ENCODE measurements at places on chromosomes 2 and 18.
A peak's percentile ranks its signal among the peaks of the same experiment; 100 is the strongest.

GRCh38 chr18:6729247-6730091 is at the start of gene ARHGAP28:
Gene ARHGAP28, plus strand, starts transcription at chr18:6729716. Its CDS starts 106 bp downstream, at chr18:6729822.
- DNase-seq: peak; percentile 51

DNA sequence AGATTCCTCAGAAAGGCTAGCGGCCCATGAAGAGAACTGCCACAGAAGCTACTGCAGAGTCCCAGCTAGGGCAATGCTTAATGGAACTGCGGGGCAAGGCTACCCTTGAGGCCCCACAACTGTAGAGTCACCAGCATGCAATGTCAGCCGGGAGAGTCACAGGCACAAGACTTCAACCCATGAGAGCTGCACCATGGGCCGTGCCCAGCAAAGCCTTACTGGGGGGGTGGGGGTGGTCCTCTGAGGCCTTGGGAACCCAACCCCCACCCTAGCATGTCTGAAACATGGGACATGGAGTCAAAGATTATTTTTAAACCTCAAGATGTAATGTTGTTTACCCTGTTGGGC is 20.2 kb downstream of the DPP4 start:
- DNase-seq: no peak

DNA sequence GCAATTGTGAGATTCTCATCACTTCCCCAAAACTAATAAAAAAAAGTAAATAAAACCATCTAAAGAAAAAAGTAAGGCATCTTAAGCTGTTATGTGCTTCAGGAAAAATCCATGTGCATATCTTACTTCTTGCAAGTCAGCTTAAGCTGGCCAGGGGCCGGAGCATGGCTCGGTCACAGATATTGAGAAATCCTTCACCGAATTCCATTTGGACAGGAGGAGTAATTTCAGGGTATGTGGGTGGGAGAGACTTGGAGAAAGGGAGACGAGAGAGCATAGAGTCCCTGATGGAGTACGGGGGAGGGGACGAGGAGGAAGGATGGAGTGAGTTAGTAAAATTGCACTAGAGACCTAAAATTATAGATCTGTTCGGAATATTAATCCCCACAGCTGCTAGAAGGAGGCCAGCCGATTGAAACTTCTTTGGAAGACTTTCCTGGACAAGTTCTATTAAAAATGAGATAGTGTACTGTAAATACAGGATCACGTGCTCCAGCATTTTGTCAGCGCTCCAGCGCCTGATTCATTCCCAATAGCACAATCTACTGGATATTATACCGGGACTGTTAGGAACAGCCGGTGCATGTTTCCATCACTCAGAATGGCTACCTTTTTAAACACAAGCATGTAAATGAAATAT is 438.5 kb downstream of the ZNF516 start:
- no peak for DNase-seq

DNA sequence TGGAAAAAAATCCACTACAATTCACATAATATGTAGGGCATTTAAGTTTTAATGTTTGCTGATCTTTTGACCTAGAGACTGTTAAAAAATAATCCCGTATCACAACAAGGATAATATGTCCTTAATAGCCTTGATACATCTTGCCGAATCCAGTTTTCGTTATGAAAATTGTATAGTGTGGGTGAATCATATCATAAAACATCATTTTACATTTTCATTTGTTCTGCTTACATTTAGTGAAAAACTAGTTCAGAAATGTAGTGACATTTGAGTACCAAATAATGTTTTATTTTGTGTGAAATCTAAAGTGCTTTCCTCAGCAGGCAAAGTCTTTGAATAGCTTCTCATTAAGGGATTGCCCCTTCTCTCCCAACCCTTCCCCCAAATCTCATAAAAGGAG is 1.9 kb downstream of the AFTPH start:
- DNase-seq: no peak

- no peak for DNase-seq
Observed at GRCh38 chr2:220580113-220580512, 952.7 kb downstream of the SLC4A3 start.

DNA sequence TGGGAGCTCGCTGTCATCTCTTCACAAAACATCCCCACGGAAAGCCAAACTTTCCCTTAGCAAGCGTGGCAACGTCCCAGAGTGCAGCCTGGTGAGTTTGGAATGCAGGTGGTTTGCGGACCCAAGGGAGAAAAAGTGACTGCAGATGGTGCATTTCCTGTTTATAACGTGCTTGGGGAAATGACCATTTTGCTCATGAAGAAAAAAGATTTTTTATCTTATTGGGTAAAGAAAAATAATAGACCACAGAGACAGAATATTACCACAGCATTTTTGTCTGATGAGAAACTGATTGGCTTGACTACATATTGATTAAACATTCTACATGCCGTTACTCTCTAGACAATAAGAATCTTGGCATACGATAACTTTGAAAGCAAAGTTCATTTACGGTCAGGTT is 136.5 kb downstream of the COPS8 start:
- no peak for DNase-seq

DNA sequence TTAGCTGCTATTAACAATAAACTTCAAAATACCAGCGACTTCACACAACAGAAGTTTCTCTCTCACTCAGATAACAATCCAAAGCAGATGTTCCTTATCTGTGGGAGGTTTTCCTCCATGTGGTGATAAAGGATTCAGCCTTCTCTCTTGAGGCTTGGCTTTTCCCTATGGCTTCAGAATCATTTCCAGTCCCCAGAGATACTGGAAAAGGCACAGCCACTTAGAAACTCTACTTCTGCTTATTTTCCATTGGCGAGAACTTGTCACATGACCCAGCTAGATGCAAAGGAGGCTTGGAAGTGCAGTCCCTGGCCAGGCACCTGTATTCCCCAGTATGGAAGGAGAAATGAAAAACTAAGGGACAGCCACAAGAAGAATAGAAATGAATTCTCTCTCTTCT is 344.8 kb downstream of the MTX2 start:
- no peak for DNase-seq

DNA sequence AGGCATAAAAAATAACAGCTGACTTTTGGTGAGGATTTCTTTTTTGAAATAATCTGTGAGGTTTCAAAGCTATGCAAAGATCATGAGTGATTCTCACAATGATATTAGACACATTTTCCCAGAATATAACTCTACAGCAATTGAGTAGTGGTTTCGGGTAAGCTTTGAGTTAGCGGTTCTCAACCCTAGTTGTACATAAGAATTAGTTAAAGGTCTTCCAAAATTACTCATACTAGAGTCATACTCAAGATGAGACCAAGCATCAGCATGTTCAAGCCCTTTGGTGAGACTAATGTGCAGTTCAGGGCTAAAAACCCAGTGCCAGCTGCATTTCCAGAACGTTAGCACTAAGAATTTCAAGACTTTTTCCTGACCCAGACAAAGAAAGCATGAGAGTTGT is 31.1 kb downstream of the DSG4 start:
- DNase-seq: no peak

GRCh38 chr2:29747786-29748470 is 173.5 kb downstream of the ALK start:
- DNase-seq: no peak

- no peak for DNase-seq
Observed at GRCh38 chr2:72109291-72109690, 38.4 kb downstream of the CYP26B1 start.

DNA sequence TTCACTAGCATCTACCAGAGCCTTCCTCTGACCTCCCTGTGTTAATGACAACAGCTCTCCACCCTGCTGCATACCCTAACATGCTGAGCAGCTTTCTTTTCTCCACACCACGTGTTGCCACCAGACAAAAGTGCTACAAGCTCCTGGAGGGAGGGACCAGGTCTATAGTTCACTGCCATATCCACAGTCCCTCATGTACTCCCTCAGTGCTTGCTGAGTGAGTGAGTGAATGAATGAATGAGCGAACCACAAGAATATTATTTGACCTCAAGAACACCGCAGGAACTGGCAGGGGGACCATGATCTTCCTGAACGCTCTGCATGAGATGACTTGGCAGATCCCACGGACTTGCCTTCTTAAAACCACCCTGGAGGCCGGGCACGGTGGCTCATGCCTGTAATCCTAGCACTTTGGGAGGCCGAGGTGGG is 47.4 kb upstream of the CAB39 start:
- no peak for DNase-seq

GRCh38 chr2:54903736-54904554 is 146.3 kb downstream of the RTN4 start:
- DNase-seq: no peak

- DNase-seq: no peak
Observed at GRCh38 chr2:48312126-48312525, 217.8 kb upstream of the STON1 start.

- DNase-seq: no peak
Observed at GRCh38 chr2:120203251-120204021, 19.8 kb downstream of the TMEM185B start.

GRCh38 chr2:129673234-129673633 is 306.2 kb upstream of the RAB6C start:
- DNase-seq: no peak

DNA sequence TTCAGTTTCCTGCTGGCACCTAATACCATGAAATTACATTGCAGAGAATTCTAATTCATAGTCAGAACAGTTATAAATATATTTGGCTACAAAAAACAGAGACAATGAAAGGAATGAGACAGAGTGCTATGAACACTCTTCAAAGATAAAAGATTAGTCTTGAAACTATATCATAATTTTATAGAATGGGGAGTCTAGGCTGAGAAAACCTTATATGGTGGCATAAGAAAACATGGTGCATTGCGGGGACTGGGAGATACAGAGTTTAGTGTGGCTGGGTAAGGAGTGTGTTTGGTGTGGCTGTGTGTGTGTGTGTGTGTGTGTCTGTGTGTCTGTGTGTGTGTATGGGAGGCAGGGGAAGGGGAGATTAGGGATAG is 64.5 kb upstream of the CTLA4 start:
- DNase-seq: no peak

GRCh38 chr2:18117592-18117991 is 239.1 kb downstream of the KCNS3 start:
- no peak for DNase-seq

- no peak for DNase-seq
Observed at GRCh38 chr2:143758629-143759330, 629.6 kb downstream of the ARHGAP15 start.

DNA sequence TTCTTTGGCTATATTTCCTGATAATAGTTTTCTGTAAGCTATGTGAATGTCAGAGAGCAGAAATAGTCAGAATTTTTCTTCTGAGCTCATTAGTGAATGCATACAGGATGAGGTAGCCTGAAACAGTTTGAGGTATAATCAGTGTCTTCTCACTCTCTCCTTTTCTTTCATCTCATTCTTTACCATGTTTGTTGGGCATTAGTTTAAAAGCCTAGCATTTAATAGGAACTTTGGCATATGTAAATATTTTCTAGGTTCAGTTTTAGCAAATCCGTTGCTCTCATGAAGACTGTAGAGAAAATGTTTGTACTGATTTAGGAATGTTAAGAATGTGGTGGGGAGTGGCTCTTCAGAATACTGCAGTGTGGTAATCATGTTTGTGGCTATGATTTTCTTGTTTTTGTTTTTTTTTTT is 119.4 kb downstream of the PARD3B start:
- no peak for DNase-seq

DNA sequence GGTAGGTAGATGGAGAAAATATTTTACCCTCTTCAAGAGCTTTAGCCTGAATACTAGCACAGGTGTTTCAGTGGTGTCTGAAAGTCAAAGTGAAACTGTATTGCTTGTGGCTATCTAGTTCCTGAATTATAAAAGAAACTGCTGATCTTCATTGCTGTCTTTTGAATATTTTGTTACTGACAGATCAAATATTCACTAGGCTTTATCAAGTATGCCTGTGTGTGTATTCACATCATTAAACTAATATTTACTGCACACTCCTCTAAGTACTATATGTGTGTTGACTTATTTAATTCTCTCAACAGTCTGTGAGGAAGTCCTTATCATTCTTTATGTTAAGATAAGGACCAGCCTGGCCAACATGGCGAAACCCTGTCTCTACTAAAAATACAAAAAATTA is 139.6 kb downstream of the SOCS6 start:
- no peak for DNase-seq

GRCh38 chr2:129069875-129070594 is 751.4 kb upstream of the HS6ST1 start:
- DNase-seq: no peak

DNA sequence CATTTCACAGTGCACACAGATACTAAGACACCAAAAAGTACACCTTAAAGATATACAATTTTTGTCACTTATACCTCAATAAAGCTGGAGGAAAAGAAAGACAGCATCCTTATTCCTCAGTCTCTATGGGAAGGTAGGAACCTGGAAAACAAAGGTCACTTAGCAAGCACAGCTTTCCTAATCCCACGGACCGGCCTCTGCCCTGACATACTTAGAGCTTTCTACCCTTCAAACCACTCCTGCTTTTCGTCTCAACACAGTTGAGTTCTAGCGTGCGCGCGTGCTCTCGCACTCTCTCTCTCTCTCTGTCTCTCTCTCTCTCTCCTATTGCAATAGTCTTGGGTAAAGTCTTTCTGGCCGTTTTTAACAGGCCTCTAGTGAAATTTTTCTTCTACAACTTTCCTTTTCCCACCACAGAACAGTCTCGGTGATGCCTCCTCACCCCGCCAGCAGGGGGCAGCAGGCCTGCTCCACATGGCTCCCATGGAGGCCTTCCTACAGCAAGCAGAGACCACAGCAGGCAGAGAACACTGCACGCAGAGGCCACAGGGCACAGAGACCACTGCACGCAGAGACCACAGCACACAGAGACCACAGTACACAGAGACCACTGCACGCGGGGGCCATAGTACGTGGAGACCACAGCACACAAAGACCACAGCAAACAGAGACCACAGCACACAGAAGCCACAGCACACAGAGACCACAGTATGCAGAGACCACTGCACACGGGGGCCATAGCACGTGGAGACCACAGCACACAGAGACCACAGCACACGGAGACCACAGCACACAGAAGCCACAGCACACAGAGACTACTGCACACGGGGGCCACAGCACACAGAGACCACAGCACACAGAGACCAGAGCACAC is 106.9 kb downstream of the FBXO15 start:
- peak; percentile 9 for DNase-seq

DNA sequence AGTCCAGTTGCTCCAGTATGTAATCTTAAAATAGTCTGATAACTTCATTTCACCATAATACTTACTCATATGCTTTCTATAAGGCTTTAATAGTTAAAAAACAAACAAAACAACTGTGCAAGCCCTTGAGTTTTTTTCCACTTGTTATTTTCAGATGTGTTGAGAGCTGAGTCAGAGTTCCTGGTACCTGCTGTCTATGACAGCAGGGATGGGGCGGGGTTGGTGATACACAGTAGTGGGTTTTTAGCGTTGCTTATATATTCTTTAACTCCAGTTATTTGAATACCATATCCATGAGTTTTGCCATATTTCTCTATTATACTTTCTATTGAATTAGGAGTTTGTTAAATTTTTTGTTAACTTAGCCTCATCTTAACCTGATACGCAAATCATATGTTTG is 5.0 kb downstream of the NAPG start:
- no peak for DNase-seq

DNA sequence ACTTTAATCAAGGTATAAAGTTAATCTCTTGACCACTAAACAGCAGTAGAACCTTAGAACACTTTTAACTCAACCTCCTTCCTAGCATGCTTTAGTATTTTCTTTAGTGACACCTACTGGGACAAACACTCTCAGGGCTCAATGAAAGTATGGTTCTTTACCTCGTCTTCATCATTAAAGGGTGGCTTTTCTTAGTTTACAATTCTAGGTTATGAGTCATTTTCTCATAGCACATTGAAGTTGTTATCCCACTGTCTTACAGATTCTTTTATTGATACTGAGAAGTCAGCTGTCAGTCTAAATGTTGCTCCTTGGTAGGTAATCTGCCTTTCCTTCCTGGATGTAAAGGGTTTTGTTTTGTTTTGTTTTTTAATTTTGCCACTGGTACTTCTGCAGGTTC is 38.0 kb downstream of the SIGLEC15 start:
- DNase-seq: no peak

- no peak for DNase-seq
Observed at GRCh38 chr2:61993422-61994024, 88.0 kb downstream of the COMMD1 start.

Measured in NCI-H2107 (cell line).